GM12891 (cell line): ENCODE measurements at places on chromosomes 13 and 19.

- DNase-seq, result no peak
These were observed 350.1 kb upstream of the NBEA start for GRCh38 chr13:34591900-34592529.

- no peak for DNase-seq
These were observed 10.8 kb upstream of the RANBP3 start for GRCh38 chr19:5988517-5989387.

DNA sequence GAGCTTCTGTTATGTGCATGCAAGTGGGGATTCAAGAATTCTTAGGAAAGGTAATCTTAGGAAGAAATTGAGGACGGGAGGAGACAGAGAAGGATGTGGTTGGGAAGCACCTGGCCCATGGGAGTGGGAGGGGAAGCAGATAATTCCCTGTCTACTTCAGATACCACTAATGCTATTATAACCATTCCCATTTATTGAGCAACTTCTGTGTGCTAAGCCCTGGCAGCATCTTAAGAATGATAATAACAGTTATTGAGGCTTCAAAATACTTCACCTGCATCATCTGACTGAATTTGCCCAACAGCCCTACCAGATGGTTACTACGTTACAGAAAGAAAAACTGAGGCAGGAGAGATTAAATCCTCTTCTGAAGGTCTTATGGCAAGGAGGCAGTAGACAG lies 1.4 kb downstream of the EPS8L1 start:
- DNase-seq, result no peak

GRCh38 chr13:19763618-19764017 lies 19.1 kb downstream of the PSPC1 start:
- no peak for DNase-seq

GRCh38 chr13:76231522-76232167 lies 595.5 kb downstream of the LMO7 start:
- DNase-seq, result no peak

DNA sequence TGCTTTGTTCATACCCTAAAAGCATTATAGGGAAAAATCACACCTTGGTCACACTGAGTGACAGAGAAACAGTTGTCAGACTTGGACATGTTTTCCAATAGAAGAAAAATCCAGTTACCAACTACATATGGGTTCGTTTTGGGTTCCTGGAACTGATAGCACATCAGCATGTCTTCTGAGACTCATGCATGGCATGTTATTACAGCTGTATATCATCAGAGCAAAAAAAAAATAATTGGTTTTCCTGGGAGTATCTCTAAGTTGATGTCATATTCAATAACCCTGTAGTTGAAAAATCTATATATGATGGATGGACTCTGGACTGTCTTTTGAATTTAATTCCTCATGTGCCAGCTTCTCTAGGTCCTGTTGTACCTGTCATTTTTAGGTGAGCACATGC lies 211.6 kb downstream of the DNAJC15 start:
- DNase-seq, result no peak

DNA sequence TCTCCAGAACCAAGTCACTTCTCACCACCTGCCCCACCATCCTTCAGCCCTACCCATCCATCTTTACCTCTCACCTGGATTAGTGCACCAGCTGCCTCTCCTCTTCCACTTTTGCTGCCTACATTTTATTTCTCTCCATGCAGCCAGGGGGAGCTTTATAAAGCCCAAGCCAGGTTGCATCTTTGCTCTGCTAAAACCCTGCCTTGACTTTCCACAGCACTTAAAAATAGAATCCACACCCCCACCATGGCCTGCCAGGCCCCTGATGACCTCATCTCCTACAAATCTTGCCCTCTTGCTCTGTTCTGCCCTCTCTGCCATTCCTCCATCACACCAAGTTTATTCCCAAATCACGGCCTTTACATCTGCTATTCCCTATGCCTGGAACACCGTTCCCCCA lies 1.8 kb downstream of the HOOK2 start:
- DNase-seq, result no peak
